ENCODE measurements at places on chromosomes 6 and 20.

GRCh38 chr6:79031821-79032590 lies 46.0 kb downstream of the PHIP start:
- no peaks in the 10 kb centered on the region for H3K27me3 ChIP-seq
- H3K4me1 ChIP-seq, result peaks cover 24% of the 10 kb centered on the region
- DNase-seq, result no peak
- no peak overlapping the region for H3K27ac ChIP-seq
- H3K4me3 ChIP-seq, result no peak overlapping the region
- H3K36me3 ChIP-seq, result peaks cover 35% of the 10 kb centered on the region

DNA sequence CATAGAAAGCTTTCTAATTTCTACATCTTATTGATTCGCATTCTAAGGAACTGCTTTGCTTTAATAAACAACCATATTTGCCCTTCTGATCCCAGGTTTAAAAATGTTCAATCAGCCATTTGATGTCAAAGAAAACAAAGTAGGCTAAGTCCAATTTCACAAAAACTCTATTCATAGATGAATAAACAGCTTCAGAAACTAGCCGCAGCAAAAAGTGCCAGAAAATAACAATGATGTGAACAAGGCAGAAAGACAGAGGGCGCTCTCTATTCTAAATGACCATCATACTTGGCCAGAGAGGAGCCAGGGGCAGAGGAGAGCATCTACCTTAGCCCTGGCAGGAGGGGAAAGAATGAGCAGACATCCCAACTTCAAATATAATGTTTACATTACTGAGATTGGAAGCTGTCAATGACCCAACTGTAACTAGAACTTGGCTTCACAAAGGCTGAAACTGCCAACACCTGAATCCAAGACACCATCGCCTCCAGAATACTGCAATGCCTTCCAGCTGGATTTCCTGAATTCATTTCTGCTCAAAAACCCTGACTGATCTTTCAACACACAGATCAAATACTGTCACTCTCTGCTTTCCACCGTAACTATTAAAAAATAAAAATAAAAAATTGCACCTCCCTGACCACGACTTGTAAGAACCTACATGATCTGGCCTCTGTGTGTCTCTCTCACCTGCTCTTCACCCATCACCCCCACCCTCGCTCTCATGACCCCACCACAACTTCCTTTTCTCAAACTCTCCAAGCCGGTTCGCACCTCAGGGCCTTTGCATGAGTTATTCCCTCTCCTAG lies 9.5 kb downstream of the CNKSR3 start:
- H3K4me3 ChIP-seq, result no peak overlapping the region
- no peaks in the 10 kb centered on the region for H3K27me3 ChIP-seq
- H3K27ac ChIP-seq, result no peak overlapping the region
- H3K36me3 ChIP-seq, result no peaks in the 10 kb centered on the region
- DNase-seq, result no peak

DNA sequence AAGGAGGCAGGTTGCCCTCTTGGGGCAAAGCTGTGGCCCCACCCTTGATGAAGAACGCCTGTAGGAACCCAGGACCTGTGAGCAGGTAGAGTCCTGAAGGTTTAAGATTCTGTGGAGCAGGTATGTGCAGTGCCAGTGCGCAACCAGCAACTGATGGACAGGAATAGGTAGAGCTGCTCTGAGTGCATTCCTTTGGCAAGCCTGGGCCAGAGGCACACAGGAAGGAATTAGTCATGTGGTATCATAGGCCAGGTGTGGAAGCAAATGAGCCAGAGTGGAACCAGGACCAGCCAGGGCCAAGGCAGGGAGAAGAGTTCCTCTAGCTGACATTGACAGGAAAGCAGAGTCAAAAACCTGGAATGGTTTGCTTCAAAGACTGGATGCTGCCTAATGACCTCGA lies 1.4 kb upstream of the KHDC1 start:
- H3K36me3 ChIP-seq, result peaks cover 21% of the 10 kb centered on the region
- peaks cover 31% of the 10 kb centered on the region for H3K4me1 ChIP-seq
- no peak overlapping the region for H3K27ac ChIP-seq
- H3K4me3 ChIP-seq, result peak overlapping the region; percentile 77
- DNase-seq, result no peak

DNA sequence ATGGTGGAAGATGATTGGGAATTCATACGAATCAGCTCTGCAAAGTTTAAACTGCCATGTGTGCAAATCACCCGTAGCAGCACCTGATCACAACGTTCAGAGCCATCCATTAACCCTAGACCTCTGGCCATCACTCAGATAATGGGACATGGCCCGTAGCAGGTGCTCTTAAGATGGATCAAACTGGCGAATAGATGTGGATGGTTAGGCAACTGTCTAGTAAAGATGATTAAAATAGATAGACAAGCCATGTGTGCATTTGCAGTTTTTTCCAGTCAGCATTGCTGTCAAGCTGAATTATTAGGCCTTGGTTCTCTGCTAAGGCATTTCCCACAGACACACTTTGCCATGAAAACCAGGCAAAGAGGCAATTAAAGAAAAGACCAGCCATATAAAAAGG lies 40.6 kb upstream of the PHACTR1 start:
- no peak for DNase-seq
- H3K4me1 ChIP-seq, result peaks cover 4% of the 10 kb centered on the region
- no peak overlapping the region for H3K27ac ChIP-seq
- H3K4me3 ChIP-seq, result no peak overlapping the region
- H3K27me3 ChIP-seq, result peaks cover 7% of the 10 kb centered on the region
- no peaks in the 10 kb centered on the region for H3K36me3 ChIP-seq

DNA sequence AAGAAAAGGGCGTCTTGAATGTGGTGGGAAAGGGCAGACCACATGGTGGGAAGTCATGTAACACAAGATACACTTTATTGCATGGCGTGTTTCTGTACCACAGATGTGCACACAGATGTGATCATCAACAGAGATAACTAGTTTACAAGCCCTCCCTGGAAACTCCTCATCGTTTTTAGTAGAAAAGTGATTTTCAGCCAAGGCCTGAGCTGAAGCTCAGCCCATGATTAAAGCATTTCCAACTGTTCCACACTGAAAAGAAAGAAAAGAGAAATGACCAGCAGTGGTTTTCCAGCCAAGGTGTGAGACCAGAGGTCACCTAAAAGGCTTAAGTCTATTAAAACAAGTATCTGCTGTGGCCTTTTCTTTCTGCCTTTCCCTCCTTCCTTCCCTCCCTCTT lies 463.9 kb upstream of the JAG1 start:
- no peak overlapping the region for H3K4me3 ChIP-seq
- no peak for DNase-seq
- no peaks in the 10 kb centered on the region for H3K27me3 ChIP-seq

DNA sequence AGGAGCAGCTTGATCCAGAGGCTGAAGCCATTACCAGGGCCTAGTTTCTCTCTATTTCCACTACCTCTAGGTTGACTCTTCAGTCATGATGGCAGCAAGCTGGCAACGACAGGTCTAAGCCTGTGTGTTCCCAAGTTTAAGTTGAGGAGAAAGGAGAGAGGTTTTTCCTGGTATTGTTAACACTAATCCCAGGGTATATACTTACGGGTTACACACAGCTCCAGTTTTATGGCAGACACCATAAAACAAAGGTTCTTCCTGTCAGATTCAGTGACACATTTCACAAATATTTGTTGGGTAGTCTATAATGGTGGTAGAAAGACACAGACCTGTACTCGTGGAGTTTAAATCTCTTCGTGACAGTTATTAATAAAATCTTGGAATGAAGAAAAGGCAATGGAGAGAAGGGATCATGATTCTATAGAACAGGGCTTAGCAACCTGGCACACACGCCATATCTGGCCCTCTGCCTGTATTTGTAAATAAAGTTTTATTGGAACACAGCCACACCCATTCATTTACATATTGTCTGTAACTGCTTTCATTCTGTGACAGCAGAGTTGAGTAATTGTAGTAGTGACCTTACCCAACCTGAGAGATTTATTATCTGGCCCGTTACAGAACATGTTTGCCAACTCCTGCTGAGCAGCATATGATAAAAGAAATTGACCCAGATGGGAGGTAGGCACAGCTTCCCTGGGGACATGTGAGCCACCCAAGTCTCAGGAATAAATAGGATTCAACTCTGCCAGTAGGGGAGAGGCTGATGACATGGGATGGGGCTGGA lies 323.3 kb downstream of the CDH4 start:
- peaks cover 3% of the 10 kb centered on the region for H3K36me3 ChIP-seq
- H3K4me1 ChIP-seq, result peaks cover 6% of the 10 kb centered on the region
- H3K27ac ChIP-seq, result no peak overlapping the region
- no peak for DNase-seq
- H3K4me3 ChIP-seq, result no peak overlapping the region
- H3K27me3 ChIP-seq, result no peaks in the 10 kb centered on the region
